Kidney (tissue), 22 donors: ENCODE measurements at places on chromosomes 5 and 9. TPM values are rescaled to one million over a fixed set of nuclear protein-coding genes. Genes with fewer than 3 reads are reported as not detected.

GRCh38 chr5:167968837-167969236 lies 322.6 kb upstream of the WWC1 start:
- DNase-seq, result no peak
- no peaks in the 10 kb centered on the region for H3K4me1 ChIP-seq
- H3K27me3 ChIP-seq, result no peaks in the 10 kb centered on the region
- no peaks in the 10 kb centered on the region for H3K36me3 ChIP-seq
- H3K4me3 ChIP-seq, result no peak overlapping the region

The RANBP17 gene
- 2.0 TPM for polyA plus RNA-seq

DNA sequence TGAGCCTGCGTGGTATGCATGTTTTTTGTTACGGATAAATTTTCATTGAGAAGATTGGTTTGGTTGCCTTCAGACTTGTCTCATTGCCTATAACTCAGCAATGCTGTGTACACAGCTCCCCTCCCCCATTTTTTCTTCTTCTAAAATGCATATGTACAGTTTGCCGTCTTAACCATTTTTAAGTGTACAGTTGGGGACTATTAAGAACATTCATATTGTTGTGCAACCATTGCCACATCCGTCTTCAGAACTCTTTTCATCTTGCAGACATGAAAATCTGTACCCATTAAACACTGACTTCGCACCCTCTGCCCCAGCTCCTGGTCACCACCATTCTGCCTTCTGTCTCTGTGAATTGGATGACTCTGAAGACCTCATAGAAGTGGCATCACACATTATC lies 6.2 kb downstream of the EXOC3 start:
- no peak overlapping the region for H3K27ac ChIP-seq
- peaks cover 20% of the 10 kb centered on the region for H3K36me3 ChIP-seq
- no peak overlapping the region for H3K4me3 ChIP-seq
- H3K4me1 ChIP-seq, result no peaks in the 10 kb centered on the region
- DNase-seq, result no peak
- H3K27me3 ChIP-seq, result no peaks in the 10 kb centered on the region

DNA sequence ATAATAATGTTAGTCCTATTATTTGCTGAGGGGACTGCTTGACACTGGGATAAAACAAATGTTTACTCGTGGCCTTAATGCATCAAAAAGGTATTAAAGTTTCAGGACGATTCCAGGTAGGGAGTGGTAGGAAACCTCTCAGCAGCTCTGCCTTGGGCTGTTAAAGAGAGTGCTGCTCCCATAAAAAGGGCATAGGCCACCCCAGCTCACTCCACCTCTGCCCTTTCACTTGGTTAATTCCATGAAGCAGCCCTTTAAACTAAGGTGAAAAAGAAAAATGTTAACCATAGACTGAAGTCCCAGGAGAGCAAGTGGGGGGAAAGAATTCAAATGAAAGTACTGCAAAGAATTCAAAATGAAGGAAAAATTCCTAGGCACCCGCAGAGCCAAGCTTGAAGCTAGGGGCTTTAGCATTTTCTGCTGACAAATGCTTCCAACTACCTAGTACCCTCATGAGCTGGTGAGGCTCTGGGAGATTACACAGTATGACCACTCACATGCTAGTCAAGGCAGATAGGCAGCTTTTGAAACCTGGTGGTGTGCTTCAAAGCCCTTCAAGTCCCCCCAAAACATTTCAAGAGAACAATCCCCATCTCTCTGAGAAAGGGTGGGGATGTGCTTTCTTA lies 8.5 kb downstream of the KLF9 start:
- peak overlapping the region; percentile 71 for H3K27ac ChIP-seq
- H3K36me3 ChIP-seq, result no peaks in the 10 kb centered on the region
- H3K27me3 ChIP-seq, result no peaks in the 10 kb centered on the region
- DNase-seq, result no peak
- H3K4me3 ChIP-seq, result peak overlapping the region; percentile 14

GRCh38 chr5:80825786-80826460 lies 134.2 kb upstream of the RASGRF2 start:
- H3K36me3 ChIP-seq, result no peaks in the 10 kb centered on the region
- H3K27ac ChIP-seq, result no peak overlapping the region
- H3K4me3 ChIP-seq, result no peak overlapping the region
- no peaks in the 10 kb centered on the region for H3K4me1 ChIP-seq
- no peaks in the 10 kb centered on the region for H3K27me3 ChIP-seq

GRCh38 chr5:135934939-135935338 lies 19.8 kb downstream of the LECT2 start:
- H3K27ac ChIP-seq, result no peak overlapping the region
- no peak overlapping the region for H3K4me3 ChIP-seq
- no peaks in the 10 kb centered on the region for H3K36me3 ChIP-seq

GRCh38 chr5:33891788-33892619 lies at the start of gene ADAMTS12:
TSS of gene ADAMTS12 (minus strand) at chr5:33891990. CDS start at chr5:33891856, 134 bp downstream.
- H3K27ac ChIP-seq, result no peak within 1 kb of the TSS
- peaks cover 7% of the 10 kb centered on the region for H3K4me1 ChIP-seq
- DNase-seq, result peak; percentile 90

The EGFL7 gene
- polyA plus RNA-seq, result 137 TPM

DNA sequence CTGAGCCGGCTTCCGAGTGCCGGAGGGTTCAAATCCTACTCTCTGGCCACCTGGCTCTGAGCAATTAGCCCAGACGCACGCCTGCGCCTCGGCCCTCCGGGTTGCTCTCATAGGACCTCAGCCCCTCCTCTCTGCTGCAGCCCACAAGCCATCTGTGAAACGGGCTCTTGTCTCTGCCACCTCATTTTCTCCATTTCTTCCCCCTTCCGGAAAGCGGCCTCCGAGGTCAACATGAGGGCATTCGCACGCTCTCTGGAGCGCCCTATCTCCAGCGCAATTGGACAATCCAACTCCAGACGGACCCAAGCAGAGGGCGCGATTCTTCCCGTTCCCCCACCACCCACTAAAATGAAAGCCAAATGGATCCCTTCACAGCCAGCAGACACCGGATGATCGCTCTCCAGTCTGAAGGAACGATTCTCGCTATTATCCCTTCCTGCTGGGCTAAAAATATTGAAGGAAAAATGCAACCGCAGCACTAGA lies 41.5 kb downstream of the VAV2 start:
- no peaks in the 10 kb centered on the region for H3K27me3 ChIP-seq
- H3K36me3 ChIP-seq, result no peaks in the 10 kb centered on the region
- H3K27ac ChIP-seq, result no peak overlapping the region

DNA sequence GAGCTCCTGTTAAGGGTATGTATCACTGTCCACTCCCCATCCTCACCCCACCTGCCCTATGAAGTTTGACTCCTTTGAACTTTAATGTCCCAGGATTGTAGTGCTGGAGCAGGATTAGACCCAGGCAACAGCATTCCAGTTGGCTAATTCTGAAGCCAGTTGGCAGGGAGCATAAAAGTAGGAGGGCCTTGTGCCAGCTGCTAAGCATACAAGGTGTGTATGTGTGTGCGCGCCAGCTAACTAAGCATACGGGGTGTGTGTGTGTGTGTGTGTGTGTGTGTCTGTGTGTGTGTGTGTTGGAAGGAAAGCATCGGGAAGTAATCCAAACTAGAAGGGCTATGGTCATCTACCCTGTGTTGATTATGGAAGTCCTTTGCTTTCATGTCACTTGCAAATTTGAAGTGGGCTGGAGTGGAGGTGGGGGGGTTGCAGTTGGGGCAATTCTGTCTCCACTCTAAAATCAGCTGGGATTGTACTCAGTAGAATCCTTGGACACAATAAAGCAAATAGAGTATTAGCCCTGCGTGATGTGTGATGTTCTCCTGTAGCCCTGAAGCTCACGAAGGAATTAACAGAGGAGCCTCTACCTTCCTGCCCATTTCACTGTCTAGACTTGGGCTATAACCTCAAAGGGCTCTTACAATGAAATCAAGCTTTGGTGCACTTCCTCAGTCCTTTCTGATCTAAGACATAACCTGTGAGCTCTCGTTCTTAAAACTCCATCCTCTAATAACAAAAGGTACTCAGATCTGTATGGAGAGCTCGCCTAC lies 26.9 kb downstream of the HMGCR start:
- DNase-seq, result no peak
- peaks cover 2% of the 10 kb centered on the region for H3K4me1 ChIP-seq
- H3K27me3 ChIP-seq, result no peaks in the 10 kb centered on the region
- no peak overlapping the region for H3K4me3 ChIP-seq
- no peak overlapping the region for H3K27ac ChIP-seq

- no peak overlapping the region for H3K27ac ChIP-seq
- no peak for DNase-seq
- H3K27me3 ChIP-seq, result no peaks in the 10 kb centered on the region
These were observed 118.3 kb downstream of the DRD1 start for GRCh38 chr5:175325681-175326080.

DNA sequence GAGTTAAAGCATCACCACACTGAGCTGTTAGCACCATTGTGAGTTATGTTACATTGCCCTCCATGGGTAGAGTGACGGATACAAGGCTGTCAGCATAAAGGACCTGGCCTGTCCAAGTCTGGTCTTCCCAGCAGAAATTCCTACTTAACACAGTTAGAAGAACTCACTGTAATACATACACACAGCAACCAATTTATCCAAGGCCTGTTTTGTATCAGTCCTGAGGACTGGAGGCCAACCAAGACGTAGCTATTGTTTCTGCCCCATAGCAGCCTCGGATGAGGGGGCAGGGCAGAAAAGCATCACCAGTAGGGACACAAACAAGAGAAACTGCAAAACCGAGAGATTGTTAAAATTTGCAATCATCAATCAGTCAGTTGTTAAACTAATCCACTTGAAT lies 66.0 kb upstream of the CKMT2 start:
- H3K4me3 ChIP-seq, result no peak overlapping the region
- no peak overlapping the region for H3K27ac ChIP-seq
- H3K4me1 ChIP-seq, result peaks cover 2% of the 10 kb centered on the region
- no peaks in the 10 kb centered on the region for H3K36me3 ChIP-seq
- no peak for DNase-seq

GRCh38 chr5:65611524-65611923 lies 12.6 kb downstream of the TRIM23 start:
- peaks cover 27% of the 10 kb centered on the region for H3K36me3 ChIP-seq
- H3K27me3 ChIP-seq, result no peaks in the 10 kb centered on the region
- peak overlapping the region; percentile 12 for H3K4me3 ChIP-seq
- H3K27ac ChIP-seq, result peak overlapping the region; percentile 34
- no peak for DNase-seq
- no peaks in the 10 kb centered on the region for H3K4me1 ChIP-seq

The SHISAL2B gene
- polyA plus RNA-seq, result not detected

The IFNA21 gene
- not detected for polyA plus RNA-seq

GRCh38 chr9:134191455-134192209 lies 27.3 kb upstream of the RNU6ATAC start:
- H3K27me3 ChIP-seq, result no peaks in the 10 kb centered on the region
- no peak for DNase-seq
- no peaks in the 10 kb centered on the region for H3K36me3 ChIP-seq
- H3K4me1 ChIP-seq, result peaks cover 10% of the 10 kb centered on the region
- H3K4me3 ChIP-seq, result no peak overlapping the region
- H3K27ac ChIP-seq, result no peak overlapping the region

GRCh38 chr5:157214415-157214814 lies 33.8 kb downstream of the ITK start:
- H3K4me3 ChIP-seq, result no peak overlapping the region
- no peaks in the 10 kb centered on the region for H3K27me3 ChIP-seq
- no peak for DNase-seq
- no peaks in the 10 kb centered on the region for H3K4me1 ChIP-seq
- H3K27ac ChIP-seq, result no peak overlapping the region

The SPATA6L gene
- 1.5 TPM for polyA plus RNA-seq

The AMBP gene
- 43.5 TPM for polyA plus RNA-seq

DNA sequence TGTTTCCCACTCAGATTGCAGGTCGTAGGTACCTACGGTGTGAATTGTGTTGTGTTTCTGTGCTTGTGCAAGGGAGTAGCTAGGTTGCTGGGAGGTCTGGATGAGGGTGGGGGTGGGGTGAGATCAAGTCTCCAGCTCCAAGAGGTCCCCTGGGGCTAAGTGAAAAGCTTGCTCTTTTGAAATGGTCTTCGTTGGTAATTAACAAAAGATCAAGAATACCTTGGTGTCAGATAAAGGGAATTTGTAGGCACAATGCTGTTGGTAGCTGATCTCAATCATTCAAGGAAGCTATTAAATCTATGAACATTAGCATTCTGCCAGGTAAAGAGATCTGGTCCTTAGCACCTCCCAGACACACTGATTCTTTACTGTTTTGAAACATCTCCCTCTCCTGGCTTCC lies 928 bp upstream of the PCDHGC4 start:
- H3K4me3 ChIP-seq, result no peak overlapping the region

DNA sequence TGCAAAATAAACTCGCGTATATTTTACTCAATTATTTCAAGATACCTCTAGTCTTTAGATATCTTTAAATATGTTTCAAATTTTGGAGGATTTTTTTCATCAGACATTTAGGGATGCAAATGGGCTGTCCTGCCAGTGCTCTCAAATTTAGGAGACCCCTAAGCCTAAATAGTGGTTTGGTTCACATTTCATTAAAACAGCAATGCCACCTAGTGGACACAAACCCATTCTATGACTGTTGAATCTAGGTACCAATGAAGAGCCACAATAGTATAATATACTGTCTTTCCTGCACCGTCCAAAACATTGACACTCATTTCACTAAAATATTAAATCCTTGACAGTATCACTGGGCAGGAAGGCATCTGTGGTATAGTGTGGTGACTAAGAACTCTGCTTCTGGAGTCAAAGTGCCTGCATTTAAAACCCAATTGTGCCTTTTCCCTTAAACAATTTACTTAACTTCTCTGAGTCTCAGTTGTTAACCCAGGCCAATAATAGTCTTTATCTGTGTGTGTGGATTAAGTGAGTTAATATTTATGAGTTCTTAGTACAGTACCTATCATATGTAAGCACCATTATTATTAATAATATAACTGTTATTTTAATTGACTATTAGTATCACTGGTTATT lies 148.0 kb downstream of the RORB start:
- no peaks in the 10 kb centered on the region for H3K36me3 ChIP-seq
- no peaks in the 10 kb centered on the region for H3K27me3 ChIP-seq
- DNase-seq, result no peak
- no peaks in the 10 kb centered on the region for H3K4me1 ChIP-seq
- no peak overlapping the region for H3K27ac ChIP-seq

The ZNF483 gene
- 0.43 TPM for polyA plus RNA-seq

- H3K36me3 ChIP-seq, result no peaks in the 10 kb centered on the region
- no peak for DNase-seq
- no peaks in the 10 kb centered on the region for H3K27me3 ChIP-seq
These were observed 26.7 kb downstream of the EBF1 start for GRCh38 chr5:159073026-159073425.

The GPR151 gene
- not detected for polyA plus RNA-seq
